ENCODE measurements at places on chromosomes 1 and 21. TPM values are rescaled to one million over a fixed set of nuclear protein-coding genes. Genes with fewer than 3 reads are reported as not detected.
A peak's percentile ranks its signal among the peaks of the same experiment; 100 is the strongest.

- no peak for DNase-seq
Observed at GRCh38 chr1:58883888-58884482, 100.1 kb upstream of the JUN start.

DNA sequence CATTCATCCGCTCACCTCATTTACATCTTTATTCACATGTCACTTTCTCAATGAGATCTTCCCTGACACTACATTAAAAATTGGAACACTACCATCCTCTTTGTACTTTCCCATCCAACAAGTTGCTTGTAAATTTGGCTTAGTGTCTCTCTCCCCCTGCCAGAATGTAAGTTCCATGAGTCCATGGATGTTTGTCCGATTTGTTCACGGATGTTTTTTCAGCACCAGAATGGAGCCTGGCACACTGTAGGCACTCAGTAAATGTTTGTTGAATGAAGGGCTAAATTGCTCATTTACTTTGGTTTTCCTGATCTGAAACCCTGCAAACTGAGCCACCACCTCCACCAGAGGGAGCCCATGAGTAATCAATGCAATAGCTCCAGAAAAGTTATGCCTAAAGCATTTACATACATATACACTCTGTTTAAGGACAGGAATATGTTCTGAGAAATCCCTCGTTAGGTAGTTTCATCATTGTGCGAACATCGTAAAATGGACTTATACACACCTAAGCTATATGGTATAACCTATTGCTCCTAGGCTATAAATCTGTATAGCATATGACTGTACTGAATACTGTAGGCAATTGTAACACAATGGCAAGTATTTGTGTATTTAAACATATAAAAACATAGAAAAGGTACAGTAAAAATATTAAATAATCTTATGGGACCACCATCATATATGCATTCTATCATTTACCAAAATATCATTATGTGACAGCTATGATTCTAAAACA lies 2.8 kb upstream of the EYA3 start:
- DNase-seq, result peak; percentile 45

- no peak for DNase-seq
Observed at GRCh38 chr1:109499081-109499480, 5.2 kb downstream of the CYB561D1 start.

The ANKRD65 gene
- polyA plus RNA-seq, result 0.24 TPM

The KANK4 gene
- not detected for polyA plus RNA-seq

DNA sequence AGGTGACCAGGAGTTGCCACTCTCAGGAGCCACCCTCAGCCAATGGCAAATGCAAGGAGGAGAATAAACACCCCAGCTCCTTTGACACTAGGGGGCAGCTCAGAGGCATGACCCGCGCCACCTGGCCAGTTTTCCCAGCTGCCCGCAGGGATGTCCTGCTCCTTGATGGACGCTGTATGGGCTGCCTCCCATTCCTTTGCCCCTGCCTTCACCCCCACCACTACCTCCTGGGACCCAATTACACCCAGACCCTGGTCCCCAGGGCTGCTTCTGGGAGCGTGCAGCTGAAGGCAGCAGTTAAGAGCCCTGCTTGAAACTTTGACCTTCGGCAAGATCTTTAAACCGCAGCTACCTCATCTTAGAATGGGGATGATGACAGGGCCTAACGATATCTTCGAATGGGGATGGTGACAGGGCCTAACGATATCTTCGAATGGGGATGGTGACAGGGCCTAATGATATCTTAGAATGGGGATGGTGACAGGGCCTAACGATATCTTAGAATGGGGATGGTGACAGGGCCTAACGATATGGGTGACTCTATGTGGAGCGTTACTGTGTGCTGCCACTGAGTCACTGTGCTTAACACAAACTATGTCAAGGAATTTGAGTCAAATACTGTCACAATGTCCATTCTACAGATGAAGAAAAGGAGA lies 163.0 kb upstream of the KAZN start:
- DNase-seq, result no peak

The KCNT2 gene
- 1.3 TPM for polyA plus RNA-seq

DNA sequence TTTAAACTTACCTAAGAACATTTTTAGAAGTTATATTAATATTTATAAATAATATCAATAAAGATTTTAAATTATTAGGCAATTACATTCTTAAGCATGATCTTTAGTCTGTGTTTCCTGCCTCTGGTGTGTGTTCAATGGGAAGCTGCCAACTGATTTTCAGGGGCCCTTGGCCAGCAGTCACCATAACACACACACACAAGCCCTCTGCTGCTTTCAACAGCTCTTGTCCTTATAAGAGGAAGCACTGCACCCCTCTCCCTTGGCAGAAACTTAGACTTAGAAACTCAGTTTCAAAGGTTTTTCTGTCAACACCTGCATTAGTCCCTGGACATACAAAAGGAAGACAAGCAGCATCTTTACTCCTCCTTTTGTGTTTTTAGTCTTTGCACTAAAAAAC lies 81.4 kb downstream of the VAV3 start:
- DNase-seq, result no peak

The KLHDC7A gene
- not detected for polyA plus RNA-seq

DNA sequence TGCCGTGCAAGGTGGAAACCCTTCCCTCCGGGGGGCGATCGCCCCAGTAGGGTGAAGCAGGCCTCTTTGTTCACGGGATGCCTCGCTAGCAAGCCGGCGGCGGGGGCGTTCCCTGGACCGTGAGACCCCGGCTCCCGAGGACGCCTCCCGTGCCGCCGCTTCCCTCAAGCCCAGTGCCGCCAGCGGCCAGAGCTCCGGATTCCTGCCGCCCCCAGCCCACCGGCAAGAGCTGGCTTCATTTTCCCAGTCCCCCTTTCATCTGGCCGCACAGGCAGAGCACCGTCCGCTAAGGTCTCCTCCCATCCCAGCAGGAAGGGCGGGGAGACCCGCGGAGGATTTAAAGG lies 16.3 kb downstream of the IER5 start:
- no peak for DNase-seq

The PADI1 gene
- polyA plus RNA-seq, result not detected

- DNase-seq, result no peak
Observed at GRCh38 chr1:186055846-186056245, 319.2 kb downstream of the TPR start.

The SPATA1 gene
- polyA plus RNA-seq, result 0.81 TPM

The ZFP69 gene
- 1.8 TPM for polyA plus RNA-seq

The NUAK2 gene
- 8.2 TPM for polyA plus RNA-seq

DNA sequence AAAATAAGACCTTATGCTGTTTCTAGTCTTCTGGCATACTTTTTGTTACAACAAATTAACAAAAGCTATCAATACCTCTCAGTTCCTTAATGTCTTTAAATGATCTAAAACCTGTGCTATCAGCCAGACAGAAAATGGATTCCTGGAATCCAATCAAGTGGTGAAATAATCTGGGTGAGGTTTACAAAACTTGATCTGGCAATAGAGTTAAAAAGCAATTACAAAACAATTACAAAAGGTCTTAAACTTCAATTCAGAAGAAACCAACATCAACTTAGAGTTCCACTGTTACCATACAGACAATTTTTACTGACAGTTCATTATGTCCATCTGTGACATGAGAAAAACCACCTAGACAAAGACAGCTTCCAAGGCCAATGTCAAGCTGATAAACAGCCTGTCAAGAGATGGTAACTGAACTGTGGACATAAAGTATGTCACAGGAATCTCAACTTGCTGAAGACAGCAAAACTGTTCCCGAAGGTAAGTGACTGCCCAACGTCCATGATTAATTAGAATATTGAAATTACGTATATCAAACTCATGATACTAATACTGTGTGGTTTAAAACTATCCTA lies 17.4 kb downstream of the ZZZ3 start:
- DNase-seq, result no peak

GRCh38 chr1:1199141-1199960 lies 7.0 kb downstream of the TNFRSF18 start:
- no peak for DNase-seq

GRCh38 chr1:187051618-187052232 lies 223.0 kb downstream of the PLA2G4A start:
- peak; percentile 7 for DNase-seq

DNA sequence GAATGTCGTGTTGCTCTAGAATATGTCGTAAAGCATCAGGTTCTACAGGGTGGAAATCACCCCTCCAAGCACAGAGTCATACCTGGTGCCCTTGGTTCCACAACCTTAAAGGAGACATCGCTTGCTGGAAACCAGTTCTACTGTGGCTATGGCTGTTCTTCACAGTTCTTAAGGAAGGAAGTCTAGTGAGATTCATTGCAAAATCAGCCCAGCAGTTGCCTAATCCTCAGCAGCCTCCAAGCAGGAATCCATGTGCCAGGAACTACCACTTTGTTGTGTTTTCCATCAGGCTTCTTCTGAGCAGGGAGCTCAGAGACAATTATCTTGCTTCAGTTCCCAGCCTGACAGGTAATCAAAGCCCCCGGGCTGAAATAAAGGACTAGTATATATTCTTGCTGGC lies 45.0 kb upstream of the SLC35F3 start:
- DNase-seq, result no peak

All from AG04450 (cell line).